ENCODE measurements at places on chromosomes 2 and 18.

GRCh38 chr2:197799068-197799467 is 5.3 kb upstream of the PLCL1 start:
- no peak for DNase-seq

GRCh38 chr2:237289139-237289538 is 124.8 kb downstream of the COL6A3 start:
- no peak for DNase-seq

GRCh38 chr2:127174136-127174535 is 46.0 kb downstream of the CYP27C1 start:
- peak; percentile 39 for DNase-seq

DNA sequence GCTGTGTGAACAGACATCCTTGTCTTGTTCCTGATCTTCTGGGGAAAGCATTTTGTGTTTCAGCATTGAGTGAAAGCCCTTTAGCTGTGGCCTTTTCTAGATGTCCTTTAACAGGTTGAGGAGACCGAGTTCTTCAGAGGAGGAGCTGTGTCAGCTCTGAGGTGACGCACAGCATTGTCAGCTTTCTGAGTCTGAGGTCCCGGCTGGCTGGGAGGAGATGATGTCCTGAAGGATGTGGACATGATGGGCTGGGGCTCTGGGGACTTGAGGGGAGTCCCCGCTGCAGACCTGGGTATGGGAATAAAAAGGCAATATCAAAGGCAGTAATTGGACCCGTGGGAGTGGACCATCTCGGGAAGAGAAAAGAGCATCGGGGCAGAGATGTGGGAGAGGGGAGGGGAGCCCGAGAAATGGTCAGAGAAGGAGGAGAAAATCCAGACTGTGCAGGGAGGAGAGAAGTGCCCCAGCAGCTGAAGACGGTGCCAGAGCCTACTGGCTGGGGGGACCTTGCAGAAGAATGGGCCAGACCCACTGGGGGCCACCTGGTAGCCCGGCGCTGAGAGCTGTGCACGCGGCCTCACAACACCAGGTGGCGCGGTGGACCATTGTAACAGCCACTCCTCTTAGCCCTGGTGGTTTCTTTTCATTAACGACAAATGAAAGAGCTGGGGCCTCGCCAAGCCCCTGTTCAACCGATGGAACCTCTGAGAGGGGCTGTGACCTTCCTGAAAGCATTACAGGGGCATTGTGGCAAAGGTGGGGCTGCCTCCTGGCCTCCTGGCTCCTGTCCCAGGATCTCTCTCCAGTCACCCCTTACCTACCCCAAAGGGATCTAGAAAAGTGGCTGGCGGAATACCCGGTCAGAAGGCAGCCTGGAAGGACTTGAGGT is 61.6 kb downstream of the ST3GAL5 start:
- peak; percentile 62 for DNase-seq

- peak; percentile 75 for DNase-seq
Measured at GRCh38 chr2:172285010-172285621, 142.3 kb upstream of the ITGA6 start.

DNA sequence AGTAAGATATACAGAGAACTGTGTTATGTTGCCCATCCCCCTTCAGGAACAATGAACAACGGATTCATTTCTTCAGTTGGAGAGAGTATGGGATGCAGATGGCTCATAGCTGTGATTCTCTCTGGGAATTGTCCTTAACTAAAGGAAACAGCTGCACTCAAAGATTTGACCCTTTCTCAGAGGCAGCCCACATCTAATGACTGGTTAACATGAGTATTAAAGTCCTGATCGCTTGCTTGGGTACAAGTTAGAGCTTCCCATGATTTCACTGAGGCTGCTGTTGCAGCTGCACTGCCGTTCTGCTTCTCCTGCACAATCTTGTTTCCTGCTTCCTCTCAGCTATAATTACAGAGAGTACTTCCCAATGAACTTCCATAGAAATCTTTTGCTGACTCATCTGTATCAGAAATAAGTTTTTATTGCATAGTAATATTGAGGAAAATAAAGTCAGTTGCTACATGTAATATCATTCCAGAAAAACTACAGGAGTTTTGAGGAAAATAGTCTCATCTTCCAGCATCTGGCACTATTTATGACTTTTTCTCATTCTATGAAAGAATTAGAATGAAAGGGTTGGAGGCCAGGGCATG is 12.8 kb upstream of the SCN9A start:
- DNase-seq, result no peak

- DNase-seq, result no peak
Measured at GRCh38 chr2:120317916-120318315, 28.0 kb upstream of the INHBB start.

DNA sequence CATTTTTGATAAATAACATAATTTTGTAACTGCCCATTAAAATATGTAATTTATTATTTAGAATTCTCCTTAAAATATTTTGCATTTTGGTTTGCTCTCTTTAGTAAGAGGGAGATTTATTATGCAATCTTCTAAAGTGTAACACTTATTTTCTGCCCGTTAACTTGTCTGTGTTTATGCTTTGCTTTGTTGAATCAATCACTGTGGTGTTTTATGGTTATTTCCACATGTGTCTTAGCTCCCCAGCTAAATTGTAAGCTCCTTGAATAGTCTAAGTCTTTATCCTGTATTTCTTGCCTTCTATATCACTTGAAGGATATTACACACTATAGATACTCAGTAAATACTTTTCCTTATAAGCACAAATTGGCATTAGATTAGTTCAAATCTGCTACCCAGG is 166.6 kb upstream of the SPRED2 start:
- DNase-seq, result no peak

DNA sequence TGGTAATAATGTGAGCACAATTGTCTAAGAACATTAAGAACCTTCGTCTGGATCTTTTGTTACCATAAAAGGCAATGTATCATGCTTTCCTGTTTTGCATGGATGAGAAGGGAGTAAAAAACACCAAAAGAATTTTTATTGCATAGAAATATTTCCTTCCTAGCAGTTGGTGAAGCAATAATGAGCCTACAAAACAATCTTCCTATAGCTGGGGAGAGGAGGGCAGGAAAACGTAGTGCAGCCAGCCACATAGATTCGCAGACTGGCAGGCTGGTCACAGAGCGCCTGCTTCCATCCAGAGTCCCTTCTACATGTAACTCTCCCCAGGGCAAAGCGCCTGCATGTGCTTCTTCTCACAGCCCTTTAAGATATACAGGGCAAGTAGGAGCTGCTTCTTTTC is 190.4 kb downstream of the BABAM2 start:
- DNase-seq, result peak; percentile 96

GRCh38 chr18:63832470-63832869 is 55.0 kb upstream of the SERPINB2 start:
- peak; percentile 94 for DNase-seq

- DNase-seq, result peak; percentile 33
Measured at GRCh38 chr2:5995832-5996231, 303.6 kb downstream of the SOX11 start.

DNA sequence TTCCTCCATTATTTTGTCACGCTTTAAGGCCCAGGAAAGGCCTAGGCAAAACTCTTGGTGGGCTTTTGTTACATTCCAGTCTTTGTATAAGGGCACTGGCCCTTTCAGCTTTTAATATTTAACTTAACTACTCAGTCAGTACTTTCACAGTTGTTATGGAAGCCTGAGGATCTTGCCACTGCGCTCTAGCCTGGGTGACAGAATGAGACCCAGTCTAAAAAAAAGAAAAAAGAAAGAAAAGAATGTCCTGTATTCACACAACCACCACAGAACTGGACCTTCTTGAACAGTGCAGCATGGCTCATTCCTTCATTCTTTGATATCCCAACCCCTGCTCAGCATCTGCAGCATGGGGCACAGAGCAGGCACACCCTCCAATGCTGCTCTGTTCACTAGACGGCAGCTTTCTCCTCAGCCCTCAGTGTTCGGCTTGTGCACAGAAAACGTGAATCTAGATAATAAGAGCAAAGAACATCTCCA is 93.4 kb upstream of the MSH2 start:
- no peak for DNase-seq

DNA sequence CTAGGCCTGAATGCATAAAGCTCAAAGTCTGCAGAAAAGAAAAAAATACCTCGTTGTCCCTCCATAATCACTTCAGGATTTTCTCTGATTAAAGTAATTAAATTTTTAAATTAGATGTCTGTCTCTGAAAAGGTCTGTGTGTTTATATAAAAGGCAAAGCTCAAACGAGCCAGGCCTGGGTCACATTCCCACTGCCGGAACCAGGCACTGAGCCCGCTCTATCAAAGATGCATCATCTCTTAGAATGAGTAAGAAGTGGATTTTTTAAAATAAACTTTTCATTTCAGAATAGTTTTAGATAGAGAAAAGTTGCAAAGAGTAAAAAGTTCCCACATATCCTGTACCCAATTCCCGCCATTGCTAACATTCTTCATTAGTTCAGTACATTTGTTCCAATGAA is 202.1 kb upstream of the KYNU start:
- DNase-seq, result no peak

GRCh38 chr2:235255693-235256092 is 238.2 kb upstream of the AGAP1 start:
- DNase-seq, result peak; percentile 39

GRCh38 chr2:157444641-157445040 is 752 bp upstream of the CYTIP start:
- no peak for DNase-seq

DNA sequence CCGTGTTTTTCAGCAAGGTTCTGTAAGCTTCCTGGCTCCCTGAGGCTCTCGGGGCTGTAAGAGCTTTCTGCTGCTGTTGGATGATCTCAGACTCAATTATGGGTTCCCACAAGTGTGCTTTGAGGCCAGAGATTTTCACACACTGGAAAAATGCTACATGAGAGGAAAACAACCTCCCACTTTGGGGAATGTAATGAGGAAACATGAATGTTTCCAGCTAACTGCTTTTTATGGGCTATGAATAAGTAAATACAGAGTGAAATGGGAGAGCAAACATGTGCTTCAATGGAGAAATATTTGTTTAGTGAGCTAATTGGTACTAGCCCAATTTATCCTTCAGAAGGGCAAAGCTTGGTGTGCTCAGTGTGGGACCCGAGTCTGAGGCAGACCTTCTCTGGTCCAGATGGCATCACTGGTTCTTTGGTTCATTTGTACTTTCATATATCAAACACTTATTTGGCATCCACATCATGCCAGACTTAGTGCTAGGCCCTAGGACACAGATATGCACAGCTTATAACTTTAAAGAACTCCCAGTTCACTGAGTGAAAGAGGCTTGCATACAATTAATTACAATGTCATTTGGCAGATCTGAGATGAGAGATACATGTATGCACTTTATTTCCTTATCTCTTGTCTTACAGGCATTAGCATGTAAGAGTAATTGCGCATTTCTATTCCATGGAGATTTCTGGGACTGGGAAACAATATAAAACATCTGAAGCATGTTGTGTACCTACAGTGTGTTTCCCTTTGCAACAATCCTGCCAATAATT is 248.8 kb downstream of the RDH14 start:
- DNase-seq, result peak; percentile 73

DNA sequence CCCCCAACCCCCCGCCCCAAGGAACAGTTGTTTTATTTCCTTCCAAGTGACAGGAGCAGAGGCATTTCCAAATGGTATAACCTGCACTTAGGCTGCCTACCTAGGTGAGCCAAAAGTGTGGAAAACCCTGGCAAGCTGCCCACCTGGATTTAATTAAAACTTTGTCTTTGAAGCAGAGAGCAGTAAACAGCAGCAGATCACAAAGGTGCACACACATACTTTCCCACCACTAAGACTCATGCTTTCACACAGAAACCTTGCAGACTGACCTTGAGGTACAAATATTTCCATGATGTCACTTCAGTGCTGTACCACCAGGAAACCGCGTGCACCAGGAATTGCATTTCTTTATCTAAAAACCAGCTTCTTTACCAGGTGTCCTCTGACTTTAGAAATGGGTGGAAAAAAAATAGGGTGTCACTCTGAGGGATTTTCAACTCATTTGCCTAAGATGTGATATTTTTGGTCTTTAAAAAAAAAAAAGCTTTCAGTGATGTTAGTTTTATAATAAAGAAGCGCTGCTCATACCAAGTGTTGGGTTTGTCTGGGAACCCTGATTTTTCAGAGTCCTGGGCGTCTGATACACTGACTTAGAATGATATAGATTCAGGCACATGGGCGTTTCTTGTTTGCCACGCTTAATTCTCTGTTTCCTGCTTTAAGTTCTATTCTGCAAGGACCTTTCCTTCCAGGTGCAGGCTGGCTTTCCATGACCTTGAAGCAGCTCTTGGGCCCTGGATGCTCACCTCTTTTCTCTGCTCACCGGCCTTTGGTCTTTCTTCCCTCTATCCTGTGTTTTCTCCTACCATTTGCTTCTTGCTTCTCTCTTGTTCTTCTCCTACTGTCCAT is 70.7 kb upstream of the BCL2L11 start:
- peak; percentile 9 for DNase-seq

DNA sequence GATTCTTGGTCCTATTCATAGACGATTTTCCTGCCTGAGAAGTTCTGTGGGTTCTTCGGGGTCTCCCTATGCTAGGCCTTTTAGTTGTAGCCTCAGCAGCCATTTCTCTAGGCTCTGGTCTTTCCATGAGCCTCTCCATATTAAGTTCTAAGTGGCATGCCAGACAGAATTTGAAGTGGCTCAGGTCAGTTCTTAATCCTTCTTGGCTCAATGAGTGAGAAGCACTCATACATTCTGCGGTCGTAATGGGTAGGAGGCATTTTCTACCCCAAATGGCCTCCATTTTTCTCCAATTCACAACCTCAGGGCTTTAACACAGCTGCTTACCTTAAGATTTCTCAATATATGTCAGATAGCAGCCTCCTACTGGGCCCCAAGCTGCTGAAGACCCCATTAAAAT is 405.3 kb upstream of the GALNT5 start:
- DNase-seq, result no peak

DNA sequence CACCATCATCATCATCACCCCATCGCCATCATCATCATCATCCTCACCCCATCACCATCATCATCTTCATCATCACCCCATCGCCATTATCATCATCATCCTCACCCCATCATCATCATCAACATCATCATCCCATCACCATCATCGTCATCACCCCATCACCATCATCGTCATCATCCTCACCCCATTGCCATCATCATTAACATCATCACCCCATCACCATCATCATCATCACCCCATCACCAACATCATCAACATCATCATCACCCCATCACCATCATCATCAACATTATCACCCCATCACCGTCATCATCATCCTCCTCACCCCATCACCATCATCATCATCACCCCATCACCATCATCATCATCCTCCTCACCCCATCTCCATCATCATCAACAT is 151.0 kb downstream of the DNER start:
- DNase-seq, result no peak

GRCh38 chr2:168059758-168060157 is 187.6 kb downstream of the STK39 start:
- DNase-seq, result no peak

DNA sequence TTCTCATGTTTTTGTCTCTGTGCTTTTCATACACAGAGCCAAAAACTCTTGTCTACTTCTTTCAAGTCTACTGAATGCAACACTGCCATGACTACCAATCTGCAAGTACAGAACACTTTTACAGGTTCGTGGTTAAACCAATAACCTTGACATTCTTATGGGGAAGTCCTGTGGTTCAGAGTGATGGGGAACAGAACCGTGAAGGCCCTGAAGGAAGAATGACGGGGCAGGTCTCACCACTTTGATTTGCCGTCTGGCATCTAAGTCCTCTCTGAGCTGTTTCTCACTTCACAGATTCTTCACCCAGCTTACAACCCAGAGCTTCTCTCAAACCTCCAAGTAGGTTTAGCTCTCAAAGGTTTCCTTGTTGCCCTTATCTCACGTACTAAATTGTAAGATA is 117.5 kb upstream of the SNTG2 start:
- DNase-seq, result no peak

Measured in fibroblast of skin of right quadriceps (primary cell).